ENCODE measurements at places on chromosomes 4 and X. TPM values are rescaled to one million over a fixed set of nuclear protein-coding genes. Genes with fewer than 3 reads are reported as not detected.

DNA sequence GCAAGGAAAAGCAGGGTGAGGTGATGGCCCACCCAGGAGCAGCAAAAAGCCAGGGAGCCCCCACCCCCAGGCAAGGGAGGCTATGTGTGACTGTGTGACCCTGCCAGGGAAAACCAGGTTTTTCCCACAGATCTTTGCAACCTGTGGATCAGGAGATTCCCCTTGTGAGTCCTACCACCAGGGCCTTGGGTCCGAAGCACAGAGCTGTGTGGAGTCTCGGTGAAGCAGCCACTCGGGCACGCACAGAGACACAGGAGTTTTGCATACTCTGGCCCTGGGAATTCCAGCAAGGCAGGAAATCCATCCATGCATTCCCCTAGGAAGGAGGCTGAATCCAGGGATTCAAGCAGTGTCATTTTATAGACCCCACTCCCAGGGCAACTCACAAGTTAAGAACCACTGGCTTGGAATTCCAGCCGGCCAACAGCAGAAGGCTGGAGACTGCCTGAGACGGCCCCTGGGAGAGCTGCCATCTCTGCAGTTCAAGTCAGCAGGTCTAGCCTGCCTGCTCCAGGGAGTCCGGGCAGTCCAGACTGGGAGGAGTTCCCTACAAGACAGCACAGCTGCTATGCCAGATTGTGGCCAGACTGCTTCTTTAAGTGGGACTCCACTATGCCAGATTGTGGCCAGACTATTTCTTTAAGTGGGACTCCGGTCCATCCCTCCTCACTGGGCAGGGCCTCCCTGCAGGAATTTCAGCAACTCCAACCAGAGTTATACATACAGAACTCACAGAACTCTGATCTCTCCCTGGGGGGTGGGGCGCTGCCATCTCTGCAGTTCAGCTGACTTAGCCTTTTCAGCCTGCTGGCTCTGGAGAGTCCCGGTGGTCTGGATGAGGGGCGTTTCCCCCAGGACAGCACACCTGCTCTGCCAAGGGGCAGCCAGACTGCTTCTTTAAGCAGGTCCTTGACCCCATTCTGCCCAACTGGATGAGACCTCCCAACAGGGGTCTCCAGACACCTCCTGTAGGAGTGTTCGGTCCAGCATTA lies 85.1 kb upstream of the ADAD1 start:
- H3K27me3 ChIP-seq: no peaks in the 10 kb centered on the region
- H3K27ac ChIP-seq: no peak overlapping the region
- DNase-seq: no peak

DNA sequence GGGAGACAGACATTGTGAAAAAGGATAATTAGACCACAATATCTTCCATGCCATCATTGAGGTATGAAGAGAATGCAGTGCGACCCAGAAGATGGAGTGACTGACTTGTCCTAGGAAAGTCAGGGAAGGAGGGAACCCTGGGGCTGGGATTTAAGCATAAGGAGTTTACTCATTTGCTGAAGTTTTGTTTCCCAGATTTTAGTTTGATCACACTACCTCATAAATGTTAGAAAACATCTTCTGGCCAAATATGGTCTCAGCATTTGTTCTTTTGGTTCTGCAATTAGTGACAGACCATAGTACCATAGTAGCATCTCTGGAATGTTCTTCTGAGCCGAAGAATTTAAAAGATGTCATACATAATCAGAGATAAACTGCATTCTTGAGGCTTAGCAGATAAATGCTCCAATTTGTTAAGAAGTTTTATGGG lies 96.5 kb upstream of the PGRMC2 start:
- peaks cover 32% of the 10 kb centered on the region for H3K4me1 ChIP-seq
- H3K27me3 ChIP-seq: no peaks in the 10 kb centered on the region
- H3K27ac ChIP-seq: no peak overlapping the region
- no peaks in the 10 kb centered on the region for H3K36me3 ChIP-seq
- H3K4me3 ChIP-seq: no peak overlapping the region

DNA sequence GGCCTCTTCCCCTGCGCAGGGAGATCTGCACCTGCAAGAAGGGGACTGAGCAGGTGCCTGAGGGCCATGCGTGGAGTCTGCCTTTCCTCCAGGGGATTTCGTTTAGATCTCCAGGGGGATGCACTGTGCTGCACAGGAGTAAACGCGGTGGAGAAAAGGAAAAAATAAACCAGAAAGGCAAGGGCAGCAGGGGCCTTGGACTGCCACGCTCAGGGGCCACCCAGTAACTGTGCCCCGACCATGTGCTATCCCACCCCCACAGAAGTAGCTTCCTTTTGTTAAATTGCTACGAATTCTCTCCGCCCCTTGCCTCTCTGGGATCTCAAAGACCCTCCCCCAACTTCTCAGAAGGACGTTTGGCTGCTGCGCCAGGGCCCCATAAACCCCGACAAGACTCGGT lies 17.2 kb upstream of the HMX1 start:
- no peak overlapping the region for H3K4me3 ChIP-seq
- DNase-seq: no peak
- no peaks in the 10 kb centered on the region for H3K4me1 ChIP-seq
- no peak overlapping the region for H3K27ac ChIP-seq
- peaks cover 46% of the 10 kb centered on the region for H3K27me3 ChIP-seq
- no peaks in the 10 kb centered on the region for H3K36me3 ChIP-seq

DNA sequence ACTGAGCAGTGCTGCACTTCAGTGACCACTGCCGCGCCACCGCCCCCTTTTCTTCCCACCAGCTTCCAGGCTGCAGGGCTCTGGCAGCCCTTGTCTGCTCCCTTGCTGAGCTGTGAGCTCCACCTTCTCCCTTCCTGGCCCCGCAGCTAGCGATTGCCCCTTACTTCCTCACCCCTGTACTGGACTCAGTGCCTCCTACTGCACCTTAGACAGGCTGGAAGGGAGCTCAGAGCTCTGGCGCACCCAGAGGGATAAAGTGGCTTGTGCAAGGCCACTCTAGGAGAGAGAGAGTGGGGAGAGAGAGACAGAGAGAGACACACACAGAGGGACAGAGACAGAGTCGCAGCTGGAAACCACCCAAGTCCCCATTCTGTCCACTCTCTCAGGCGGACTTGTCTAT lies 6.0 kb downstream of the RASL11B start:
- H3K4me3 ChIP-seq: no peak overlapping the region
- no peaks in the 10 kb centered on the region for H3K36me3 ChIP-seq
- H3K27ac ChIP-seq: no peak overlapping the region
- no peaks in the 10 kb centered on the region for H3K27me3 ChIP-seq

DNA sequence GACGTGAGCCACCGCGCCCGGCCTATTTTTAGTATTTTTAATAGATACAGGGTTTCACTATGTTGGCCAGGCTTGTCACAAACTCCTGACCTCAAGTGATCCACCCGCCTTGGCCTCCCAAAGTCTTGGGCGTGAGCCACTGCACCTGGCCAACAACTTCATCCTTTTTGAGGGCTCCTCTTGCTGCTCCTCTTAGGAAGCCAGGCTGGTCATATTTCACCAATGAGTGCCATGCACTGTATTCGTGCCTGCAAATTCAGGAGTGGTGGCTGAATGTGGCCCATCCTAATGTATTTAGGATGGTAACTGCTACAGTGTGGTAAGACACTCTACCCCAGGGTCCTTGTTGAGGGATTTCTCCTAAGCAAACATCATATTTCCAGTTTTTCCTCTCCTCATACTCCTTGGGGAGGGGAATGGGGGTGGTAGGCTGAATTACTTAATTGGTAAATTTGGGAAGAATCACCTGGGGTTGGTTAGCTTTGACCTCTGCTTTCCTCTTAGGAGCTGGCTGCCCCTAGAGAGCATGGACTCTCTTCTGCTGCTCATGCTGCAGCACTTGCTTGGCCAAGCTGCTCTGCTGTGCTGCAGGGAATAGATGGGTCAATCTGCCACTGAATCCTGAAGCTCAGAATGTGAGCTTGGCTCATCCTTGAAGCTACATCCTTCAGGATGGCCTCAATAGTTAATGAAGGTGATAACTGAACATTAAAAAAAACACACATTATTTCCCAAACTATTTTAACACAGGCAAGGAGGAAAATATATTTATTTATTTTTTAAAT lies 167.4 kb downstream of the HS3ST1 start:
- H3K27ac ChIP-seq: no peak overlapping the region
- H3K27me3 ChIP-seq: no peaks in the 10 kb centered on the region
- no peaks in the 10 kb centered on the region for H3K4me1 ChIP-seq
- no peaks in the 10 kb centered on the region for H3K36me3 ChIP-seq
- no peak overlapping the region for H3K4me3 ChIP-seq

- H3K4me3 ChIP-seq: no peak overlapping the region
- H3K27me3 ChIP-seq: no peaks in the 10 kb centered on the region
- peak; percentile 37 for DNase-seq
- H3K27ac ChIP-seq: peak overlapping the region; percentile 38
- no peaks in the 10 kb centered on the region for H3K4me1 ChIP-seq
These were observed 110.0 kb downstream of the CBR4 start for GRCh38 chr4:168900080-168900479.

DNA sequence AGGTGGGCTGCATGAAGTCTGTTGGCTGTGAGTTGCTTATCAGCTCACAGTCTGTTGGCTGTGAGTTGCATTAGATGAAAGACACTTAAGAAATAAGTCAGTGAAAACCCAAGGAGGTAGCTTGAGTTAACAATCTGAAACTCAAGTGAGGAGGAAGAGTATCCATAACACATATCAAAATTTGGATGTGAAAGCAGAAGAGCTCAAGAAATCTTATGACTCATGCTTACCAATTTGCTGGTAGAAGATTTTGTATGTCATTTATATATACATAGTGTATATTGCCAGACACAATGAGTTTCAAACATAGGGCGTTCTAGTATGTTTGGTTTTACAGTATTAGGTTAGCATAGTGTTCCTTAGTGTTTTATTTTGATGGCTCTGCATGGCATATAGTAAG lies 107.4 kb downstream of the DDIT4L start:
- H3K4me1 ChIP-seq: no peaks in the 10 kb centered on the region
- H3K27me3 ChIP-seq: no peaks in the 10 kb centered on the region
- DNase-seq: no peak
- no peak overlapping the region for H3K4me3 ChIP-seq

DNA sequence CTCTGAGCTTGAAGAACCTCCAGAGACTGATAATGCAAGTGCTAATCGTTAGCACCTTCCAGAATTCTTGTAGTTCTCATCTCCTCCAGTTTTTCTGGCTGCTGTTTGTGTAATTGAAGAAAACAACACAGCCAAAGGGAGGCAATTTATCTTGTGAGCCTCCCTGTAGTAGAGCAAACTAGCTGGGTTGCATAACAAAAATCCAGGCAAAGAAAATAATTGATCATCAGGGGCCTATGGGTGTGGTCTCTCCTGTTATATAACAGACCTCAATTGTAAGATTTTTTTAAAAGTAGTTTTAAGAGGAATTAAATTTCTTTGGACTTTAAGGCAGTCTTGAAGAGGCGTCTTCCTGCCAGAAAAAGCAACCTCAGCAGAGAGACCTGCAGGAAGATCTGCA lies 817.0 kb downstream of the CENPC start:
- no peaks in the 10 kb centered on the region for H3K36me3 ChIP-seq
- DNase-seq: no peak
- H3K27me3 ChIP-seq: no peaks in the 10 kb centered on the region
- H3K27ac ChIP-seq: no peak overlapping the region

- peaks cover 2% of the 10 kb centered on the region for H3K4me1 ChIP-seq
- H3K36me3 ChIP-seq: no peaks in the 10 kb centered on the region
- no peak overlapping the region for H3K27ac ChIP-seq
- no peak for DNase-seq
- no peak overlapping the region for H3K4me3 ChIP-seq
These were observed 8.9 kb upstream of the C1QTNF7 start for GRCh38 chr4:15418956-15419355.

- H3K27me3 ChIP-seq: no peaks in the 10 kb centered on the region
- no peaks in the 10 kb centered on the region for H3K36me3 ChIP-seq
- peak overlapping the region; percentile 65 for H3K27ac ChIP-seq
- no peaks in the 10 kb centered on the region for H3K4me1 ChIP-seq
- no peak for DNase-seq
- no peak overlapping the region for H3K4me3 ChIP-seq
These were observed 94.2 kb downstream of the ATP10D start for GRCh38 chr4:47579235-47579634.

GRCh38 chrX:110015915-110016314 lies 13.0 kb downstream of the TMEM164 start:
- peaks cover 59% of the 10 kb centered on the region for H3K4me1 ChIP-seq
- H3K4me3 ChIP-seq: no peak overlapping the region
- H3K27ac ChIP-seq: peak overlapping the region; percentile 92
- no peak for DNase-seq

- no peaks in the 10 kb centered on the region for H3K36me3 ChIP-seq
- no peak overlapping the region for H3K27ac ChIP-seq
- H3K27me3 ChIP-seq: no peaks in the 10 kb centered on the region
- no peak overlapping the region for H3K4me3 ChIP-seq
- DNase-seq: no peak
These were observed 158.5 kb upstream of the MXRA5 start for GRCh38 chrX:3504916-3505315.

- no peak overlapping the region for H3K4me3 ChIP-seq
- no peaks in the 10 kb centered on the region for H3K4me1 ChIP-seq
- H3K27ac ChIP-seq: no peak overlapping the region
- no peaks in the 10 kb centered on the region for H3K36me3 ChIP-seq
These were observed 28.5 kb upstream of the PRRG1 start for GRCh38 chrX:37320541-37321203.

DNA sequence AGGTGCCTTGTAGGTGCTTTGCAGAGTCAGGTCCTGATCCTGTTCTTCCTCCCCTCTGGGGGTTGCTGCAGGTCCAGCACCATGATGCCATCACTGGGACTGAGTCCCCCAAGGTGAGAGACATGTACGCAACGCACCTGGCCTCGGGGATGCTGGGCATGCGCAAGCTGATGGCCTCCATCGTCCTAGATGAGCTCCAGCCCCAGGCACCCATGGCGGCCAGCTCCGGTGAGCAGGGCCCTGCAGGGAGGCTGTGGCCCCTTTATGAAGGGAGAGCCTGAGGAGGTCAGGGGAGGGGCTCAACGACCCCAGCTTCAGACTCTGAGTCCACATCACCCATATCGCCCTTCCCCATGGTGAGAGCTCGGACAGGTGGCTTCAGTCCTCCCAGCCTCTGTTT lies 23.1 kb downstream of the MAN2B2 start:
- peaks cover 5% of the 10 kb centered on the region for H3K36me3 ChIP-seq
- H3K27me3 ChIP-seq: peaks cover 3% of the 10 kb centered on the region
- no peaks in the 10 kb centered on the region for H3K4me1 ChIP-seq
- no peak overlapping the region for H3K4me3 ChIP-seq
- no peak for DNase-seq

GRCh38 chrX:78958419-78959116 lies 13.4 kb downstream of the P2RY10 start:
- no peak overlapping the region for H3K27ac ChIP-seq
- H3K36me3 ChIP-seq: no peaks in the 10 kb centered on the region
- DNase-seq: no peak

DNA sequence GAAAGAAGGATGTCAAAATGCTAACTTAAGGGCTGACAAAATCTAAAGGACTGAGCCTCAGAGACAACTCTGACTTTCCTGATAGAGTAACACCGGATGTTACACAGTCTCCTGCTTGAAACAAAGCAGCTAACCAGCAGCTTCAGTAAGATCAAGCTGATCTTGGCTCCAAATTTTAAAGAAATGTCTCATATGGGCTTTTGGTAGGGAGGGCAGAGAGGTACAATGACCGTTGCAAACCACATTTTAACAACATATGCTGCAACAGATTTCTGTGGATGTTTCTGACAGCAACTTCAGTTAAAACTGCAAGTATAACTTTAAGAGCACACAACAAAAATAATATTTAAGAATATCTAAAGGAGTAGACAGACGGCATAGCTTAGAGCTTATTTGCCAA lies 9.1 kb downstream of the RPGR start:
- no peak for DNase-seq
- peaks cover 29% of the 10 kb centered on the region for H3K36me3 ChIP-seq
- no peaks in the 10 kb centered on the region for H3K4me1 ChIP-seq
- H3K4me3 ChIP-seq: no peak overlapping the region

ZBTB33 gene
- 9.5 TPM for total RNA-seq

SPON2 gene
- 5.3 TPM for total RNA-seq

SLC2A9 gene
- total RNA-seq: 0.19 TPM

SSX2 gene
- total RNA-seq: not detected

NLGN3 gene
- total RNA-seq: 0.31 TPM

KLB gene
- total RNA-seq: not detected

INTU gene
- 2.5 TPM for total RNA-seq

SUPT20HL1 gene
- total RNA-seq: not detected

SYNPO2 gene
- 998 TPM for total RNA-seq
